ENCODE measurements at places on chromosomes 3 and 15.
A peak's percentile ranks its signal among the peaks of the same experiment; 100 is the strongest.

- peak; percentile 47 for DNase-seq
Measured at GRCh38 chr15:98904544-98904943, 103.0 kb downstream of the PGPEP1L start.

GRCh38 chr3:69130689-69131088 lies 8.3 kb upstream of the LMOD3 start:
- no peak for DNase-seq

- peak; percentile 58 for DNase-seq
Measured at GRCh38 chr3:158471639-158472294, 99.2 kb upstream of the MLF1 start.

GRCh38 chr15:52733696-52734255 lies 54.6 kb upstream of the ATOSA start:
- DNase-seq, result no peak

DNA sequence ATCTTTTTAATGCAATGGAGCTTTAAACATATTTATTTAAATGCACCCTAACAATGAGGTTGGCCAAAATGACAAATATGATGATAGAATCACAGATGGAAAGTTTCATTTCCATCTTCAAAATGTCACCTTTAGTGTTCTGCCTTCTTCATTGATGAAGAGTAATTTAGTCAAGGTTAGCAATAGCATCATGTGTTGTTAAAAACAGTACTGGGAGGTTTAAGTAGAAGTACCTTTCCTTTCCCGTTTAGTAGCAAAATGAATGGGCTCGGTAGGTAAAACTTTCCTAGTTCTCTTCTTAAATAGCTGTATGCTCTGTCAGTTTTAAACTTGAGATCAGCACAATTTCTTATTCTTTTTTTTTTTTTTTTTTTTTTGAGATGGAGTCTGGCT lies 35.1 kb downstream of the EIF2AK4 start:
- DNase-seq, result no peak

GRCh38 chr3:116897382-116897781 lies 187.8 kb downstream of the TUSC7 start:
- no peak for DNase-seq

DNA sequence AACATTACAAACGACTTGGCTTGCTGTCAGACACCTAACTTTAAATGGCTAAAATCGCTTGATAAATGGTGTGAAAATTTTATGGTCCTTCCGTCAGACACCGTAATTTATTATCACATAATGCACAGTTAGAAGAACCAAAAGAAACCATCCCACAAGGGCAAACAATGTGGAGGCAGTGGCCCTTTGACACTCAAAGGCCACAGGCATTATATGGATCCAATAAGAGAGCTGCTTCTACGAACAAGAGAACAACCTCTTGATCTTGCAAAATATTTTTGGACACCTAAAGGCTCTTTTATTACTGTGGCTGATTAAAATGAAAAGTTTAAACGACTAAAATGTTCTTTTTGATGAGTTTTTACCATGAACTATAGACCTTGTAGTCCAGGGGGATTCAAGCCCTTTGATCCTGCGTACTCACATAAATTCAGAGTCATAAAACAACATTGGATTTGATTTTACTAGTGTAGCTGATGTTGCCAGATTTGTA lies 202.8 kb downstream of the FMN1 start:
- DNase-seq, result no peak

- DNase-seq, result no peak
Measured at GRCh38 chr3:48405971-48406370, 23.9 kb downstream of the PLXNB1 start.

- DNase-seq, result no peak
Measured at GRCh38 chr15:57477736-57478522, 101.6 kb downstream of the CGNL1 start.

- no peak for DNase-seq
Measured at GRCh38 chr3:127678611-127679533, 6.1 kb downstream of the ABTB1 start.

DNA sequence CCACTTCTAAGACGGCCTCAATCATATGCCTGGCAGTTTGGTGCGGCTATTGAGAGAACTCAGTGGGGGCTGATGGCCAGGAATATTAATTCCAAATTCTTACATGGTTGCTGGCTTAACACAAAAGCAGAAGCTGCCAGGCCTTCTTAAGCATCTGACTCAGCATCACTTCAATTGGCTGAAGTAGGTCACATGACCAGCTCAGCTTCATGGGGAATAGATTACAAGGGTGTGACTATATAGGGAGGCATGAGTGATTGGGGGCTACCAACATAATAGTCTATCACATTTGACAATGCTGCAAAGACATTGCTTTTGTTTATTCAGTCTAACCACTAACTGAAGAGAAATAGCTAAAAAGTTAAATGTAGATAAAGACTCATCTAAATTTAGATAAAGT lies 101.6 kb upstream of the ANKRD28 start:
- DNase-seq, result no peak

GRCh38 chr3:42843713-42844411 lies 31.8 kb downstream of the CYP8B1 start:
- no peak for DNase-seq

DNA sequence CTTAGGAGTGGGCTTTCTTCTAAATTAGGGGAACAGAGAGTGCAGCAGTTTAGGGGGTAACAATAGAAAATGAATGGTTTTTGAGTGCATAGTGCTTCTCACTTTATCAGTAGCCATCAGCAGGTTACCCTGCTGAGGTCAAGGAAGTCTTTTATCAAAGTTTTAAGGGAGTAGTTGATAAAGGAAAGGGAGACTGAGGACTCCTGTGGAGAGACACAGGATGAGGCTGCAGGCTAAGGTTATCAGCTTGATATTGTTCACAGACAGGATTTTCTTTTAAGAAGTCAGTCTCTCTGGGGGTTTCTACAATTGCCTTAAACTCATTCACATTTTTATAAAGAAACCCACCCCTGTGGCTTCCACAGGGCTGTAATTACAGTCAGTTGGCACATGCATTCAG lies 205.0 kb downstream of the AGBL1 start:
- DNase-seq, result no peak

DNA sequence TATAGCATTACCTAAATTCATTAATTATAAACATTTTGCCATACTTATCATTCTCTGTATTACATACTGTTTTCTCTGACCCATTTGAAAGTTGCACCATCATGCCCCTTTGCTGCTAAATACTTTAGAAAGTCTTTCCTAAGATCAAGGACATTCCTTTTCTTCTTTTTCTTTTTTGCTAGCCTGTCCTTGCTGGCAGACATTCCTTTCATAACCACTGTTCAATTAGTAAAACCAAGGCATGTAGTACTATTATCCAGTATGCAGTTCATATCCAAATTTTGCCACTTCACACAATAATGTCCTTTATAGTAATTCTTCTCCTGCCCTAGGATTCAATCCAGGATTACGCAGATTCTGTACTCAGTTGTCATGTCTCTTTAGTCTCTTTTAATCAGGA lies 321.0 kb upstream of the C2CD4B start:
- no peak for DNase-seq

GRCh38 chr15:48581219-48581618 lies 64.3 kb downstream of the FBN1 start:
- no peak for DNase-seq

DNA sequence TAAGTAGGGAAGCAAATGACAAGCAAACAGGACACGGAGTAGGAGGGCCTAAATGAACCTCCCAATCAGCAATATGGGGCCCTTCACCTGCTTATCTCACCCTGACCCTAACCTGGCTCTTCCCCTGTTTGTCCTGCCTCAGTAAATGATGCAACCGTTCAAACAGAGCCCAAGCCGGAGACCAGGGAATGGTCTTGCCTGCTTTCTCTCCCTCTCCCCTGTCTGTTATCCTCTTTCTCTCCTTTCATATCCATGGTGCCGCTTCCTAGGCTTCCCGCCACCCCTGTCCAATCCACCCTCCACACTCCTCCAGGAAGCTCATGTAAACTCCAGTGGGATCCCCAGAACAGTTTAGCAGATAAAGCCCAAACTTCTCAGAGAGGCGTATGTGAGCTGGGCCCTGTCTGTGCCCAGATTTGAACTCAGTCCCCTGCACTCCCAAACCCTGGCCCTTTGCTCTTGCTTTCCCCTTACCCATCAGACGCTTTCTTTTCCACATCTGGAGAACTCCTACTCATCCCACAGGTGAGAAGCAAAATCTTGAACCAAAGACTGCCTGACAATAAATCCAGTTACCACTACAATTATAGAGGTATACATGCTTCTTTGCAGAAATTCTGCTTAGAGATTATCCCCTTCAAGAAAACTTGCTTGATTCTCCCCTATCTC lies 45.7 kb upstream of the STT3B start:
- no peak for DNase-seq

- no peak for DNase-seq
Measured at GRCh38 chr3:13411186-13411860, 8.8 kb downstream of the NUP210 start.

DNA sequence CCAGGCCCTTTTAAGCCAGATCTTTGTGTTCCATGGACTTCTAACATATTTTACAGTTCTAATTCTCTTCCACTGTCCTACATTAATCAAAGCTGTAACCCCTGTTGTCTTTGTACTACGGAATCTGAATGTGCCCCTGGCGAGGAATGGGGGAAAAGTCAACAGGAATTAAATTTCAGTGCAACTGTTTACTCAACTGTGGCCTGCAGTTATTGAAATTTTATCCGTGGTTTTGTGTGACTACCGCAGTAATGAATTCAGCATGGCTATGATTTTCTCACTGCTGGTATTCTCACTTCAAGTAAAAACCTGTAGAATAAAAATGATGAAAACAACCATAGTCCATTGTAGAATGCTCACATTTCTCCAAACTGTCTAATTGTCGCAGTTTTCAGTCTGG lies 388.0 kb downstream of the FOXP1 start:
- peak; percentile 60 for DNase-seq

GRCh38 chr3:117355566-117355965 lies 646.0 kb downstream of the TUSC7 start:
- DNase-seq, result peak; percentile 12

DNA sequence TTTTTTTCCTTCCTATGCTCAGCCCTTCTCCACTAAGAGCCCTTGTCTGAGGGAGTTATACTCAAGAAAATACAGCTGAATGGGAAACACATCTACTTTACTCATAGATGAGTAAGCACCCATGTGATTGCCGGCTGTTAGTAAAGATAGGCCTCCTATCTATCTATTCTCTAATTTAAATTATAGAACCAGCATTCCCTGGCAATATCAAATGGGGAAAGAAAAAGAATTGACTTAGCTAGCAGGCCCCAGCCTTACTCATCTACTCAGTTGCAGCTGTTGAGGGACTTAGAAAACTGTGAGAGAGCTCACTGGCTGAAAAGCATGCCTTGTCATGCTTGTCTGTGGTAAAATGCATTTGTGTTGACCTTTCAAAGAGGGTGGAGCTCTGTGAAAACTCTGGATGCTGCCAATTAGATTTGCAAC lies 116.9 kb upstream of the LRRFIP2 start:
- DNase-seq, result peak; percentile 22

DNA sequence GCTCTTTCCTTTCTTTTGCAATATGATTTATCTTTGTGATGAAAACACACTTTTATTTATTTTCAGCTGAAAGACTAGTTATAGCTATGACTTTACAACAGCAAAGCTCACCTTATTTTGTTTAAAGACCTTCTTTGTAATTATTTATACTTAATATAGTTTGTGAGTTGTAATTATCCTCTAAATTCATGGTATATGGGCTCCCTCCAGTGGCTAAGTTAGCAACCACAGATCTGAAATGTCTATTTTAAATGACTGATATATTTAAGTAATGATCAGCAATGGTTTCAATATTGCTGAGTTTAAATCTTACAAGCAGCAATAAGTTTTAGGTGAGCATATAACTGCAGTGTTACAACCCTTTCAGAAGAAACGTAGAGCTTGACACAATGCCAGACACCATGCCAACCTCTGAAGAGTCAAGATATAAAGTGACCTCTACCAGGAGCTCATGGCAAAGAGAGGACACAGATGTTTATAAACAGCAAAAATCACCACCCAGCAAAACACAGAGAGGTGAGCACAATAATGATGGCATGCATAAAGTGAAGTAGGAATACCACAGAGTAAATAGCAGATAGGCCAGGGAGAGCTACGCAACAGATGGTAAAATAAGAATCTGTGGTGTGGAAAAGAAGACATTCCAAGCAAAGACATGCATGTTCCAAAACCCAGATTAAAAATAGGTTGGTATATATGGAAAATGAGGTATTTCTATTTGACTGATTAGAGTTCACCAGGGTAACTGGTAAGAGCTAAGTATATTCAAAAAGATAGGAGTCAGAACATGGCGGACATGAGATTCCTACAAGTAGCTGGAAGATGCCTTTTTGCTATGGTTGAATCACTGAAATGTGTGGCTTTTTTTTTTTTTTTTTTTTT lies 143.7 kb upstream of the ZNF385D start:
- DNase-seq, result peak; percentile 64

DNA sequence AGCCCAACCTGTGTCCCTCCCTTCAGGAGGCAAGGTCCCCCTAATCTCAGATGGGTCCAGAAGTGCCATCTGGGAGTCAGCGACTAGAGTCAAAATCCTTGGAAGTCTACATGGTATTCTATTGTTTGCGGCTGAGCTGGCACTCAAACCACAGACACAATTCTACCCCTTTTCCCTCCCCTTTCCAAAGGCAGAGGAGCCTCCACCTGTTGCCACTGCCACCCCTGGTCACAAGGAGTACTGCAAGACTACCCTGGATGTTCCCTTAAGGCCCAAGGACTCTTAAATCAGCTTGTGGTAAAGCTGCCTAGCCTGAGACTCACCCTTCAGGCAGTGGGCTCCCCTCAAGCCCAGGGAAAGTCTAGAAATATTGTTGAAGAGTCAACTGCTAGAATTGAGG lies 4.3 kb upstream of the OR5H6 start:
- no peak for DNase-seq

GRCh38 chr3:110579840-110580550 lies 491.6 kb upstream of the NECTIN3 start:
- DNase-seq, result no peak

- no peak for DNase-seq
Measured at GRCh38 chr3:152317956-152318355, 49.2 kb downstream of the MBNL1 start.

GRCh38 chr3:52829906-52830463 lies 487 bp downstream of the ITIH4 start:
- no peak for DNase-seq

DNA sequence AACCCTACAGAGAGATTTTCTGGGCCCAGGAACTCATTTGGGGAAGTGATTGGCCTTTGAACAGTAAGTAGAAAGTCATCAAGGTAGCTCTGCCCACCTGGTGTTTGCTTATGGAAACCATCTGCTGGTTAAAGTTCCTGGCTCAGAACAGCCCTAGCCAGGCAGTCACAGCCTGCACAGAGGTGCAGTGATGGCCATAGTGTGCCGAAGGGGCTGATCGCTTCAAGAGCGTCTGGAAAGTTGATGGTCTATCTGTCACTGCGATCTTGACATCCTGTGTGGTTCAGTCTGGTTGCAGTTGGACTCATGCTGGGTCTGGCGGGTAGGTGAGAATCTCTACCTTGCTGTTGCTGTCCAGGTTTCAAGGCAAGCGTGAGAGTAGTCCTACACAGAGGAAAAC lies 151.6 kb downstream of the SLCO3A1 start:
- no peak for DNase-seq

DNA sequence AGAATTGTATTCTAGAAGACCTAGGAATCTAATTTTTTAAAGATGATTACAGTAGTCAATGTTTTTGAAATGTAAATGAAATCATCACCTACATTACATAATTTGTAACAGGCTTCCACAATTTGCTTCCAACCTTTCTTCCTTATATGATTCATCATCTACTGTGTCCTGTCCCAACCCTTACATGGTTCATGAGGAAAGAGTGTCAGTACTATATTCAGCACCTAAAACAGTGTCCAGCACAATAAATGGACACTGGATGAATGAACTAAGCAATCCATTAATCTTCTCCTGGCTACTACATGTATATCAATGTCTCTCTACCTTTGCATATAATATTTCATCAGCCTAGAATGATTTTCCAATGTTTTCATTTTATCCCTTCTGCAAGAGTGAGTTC lies 12.2 kb downstream of the FGF12 start:
- no peak for DNase-seq

- peak; percentile 24 for DNase-seq
Measured at GRCh38 chr3:184015381-184016019, 2.2 kb downstream of the ABCC5 start.
